Naive thymus-derived CD8-positive, alpha-beta T cell (primary cell): ENCODE measurements at places on chromosomes 7 and 10. TPM values are rescaled to one million over a fixed set of nuclear protein-coding genes. Genes with fewer than 3 reads are reported as not detected.

DNA sequence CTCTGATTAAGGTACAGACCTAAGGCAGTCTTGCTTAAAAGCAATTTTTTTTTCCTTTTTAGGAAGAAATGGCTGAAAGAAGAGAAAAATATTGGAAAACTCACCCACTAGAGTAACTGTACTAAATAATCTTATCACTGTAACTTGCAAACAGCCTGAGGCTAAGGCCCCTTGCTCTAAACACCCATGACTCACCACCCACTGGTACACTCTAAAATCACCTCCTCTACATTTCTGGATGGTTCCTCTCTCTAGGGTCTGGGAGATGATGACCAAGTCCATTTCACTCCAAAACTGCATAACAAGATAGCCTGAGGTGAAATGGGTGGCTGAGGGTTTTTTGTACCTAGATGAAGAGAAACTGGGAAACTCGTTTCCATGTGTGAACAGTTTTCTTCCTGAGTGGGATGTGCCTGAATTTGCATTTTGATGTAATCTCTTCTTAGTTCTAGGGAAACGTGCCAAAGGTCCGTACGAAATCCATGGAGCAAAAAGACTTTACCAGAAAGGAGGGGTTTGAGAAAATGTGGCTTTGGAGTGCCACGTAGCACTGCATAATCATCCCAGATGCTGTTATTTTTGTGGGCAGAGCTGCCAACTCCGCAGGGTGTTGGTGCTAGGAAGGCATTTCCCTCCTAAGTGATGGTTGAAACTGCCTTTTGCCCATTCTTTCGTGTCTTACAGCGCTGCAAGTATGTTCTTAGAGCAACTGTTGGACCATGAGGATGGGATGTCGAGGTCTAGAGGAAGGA, 113.5 kb upstream of the C10orf90 start:
- peaks cover 6% of the 10 kb centered on the region for H3K27me3 ChIP-seq
- H3K4me3 ChIP-seq, result no peak overlapping the region
- no peak for DNase-seq

GRCh38 chr7:137801003-137801402, 45.8 kb downstream of the DGKI start:
- DNase-seq, result no peak
- peaks cover 13% of the 10 kb centered on the region for H3K27me3 ChIP-seq
- no peaks in the 10 kb centered on the region for H3K4me1 ChIP-seq
- H3K4me3 ChIP-seq, result no peak overlapping the region
- no peak overlapping the region for H3K27ac ChIP-seq

GRCh38 chr7:139084709-139085108, 24.8 kb downstream of the ZC3HAV1 start:
- no peaks in the 10 kb centered on the region for H3K27me3 ChIP-seq
- peak overlapping the region; percentile 88 for H3K27ac ChIP-seq
- peak overlapping the region; percentile 57 for H3K4me3 ChIP-seq
- no peak for DNase-seq

DNA sequence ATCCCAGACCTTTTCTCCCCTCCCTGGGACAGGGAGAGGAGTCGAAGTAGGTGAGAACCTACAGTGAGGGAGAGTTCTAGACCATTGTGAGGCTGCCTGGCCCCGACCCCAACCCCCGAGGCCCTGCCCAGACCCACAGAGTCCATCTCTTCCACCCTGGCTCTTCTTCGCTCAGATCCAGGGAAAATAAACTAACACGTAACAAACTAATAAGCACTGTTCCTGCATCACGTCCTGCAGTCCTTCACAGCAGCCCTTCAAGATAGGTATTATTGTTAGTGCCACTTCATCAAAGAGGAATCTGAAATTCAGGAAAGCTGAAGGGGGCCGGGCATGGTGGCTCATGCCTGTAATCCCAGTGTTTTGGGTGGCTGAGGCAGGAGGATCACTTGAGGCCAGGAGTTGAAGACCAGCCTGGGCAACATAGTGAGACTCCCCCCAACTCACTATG, at the start of gene SPACDR:
SPACDR (minus strand) TSS at position 51 of the 451 bp plus-strand sequence. CDS start 235 bp downstream, outside the sequence.
- peaks cover 11% of the 10 kb centered on the region for H3K4me1 ChIP-seq
- H3K36me3 ChIP-seq, result peaks cover 64% of the 10 kb centered on the region
- no peak within 1 kb of the TSS for H3K27ac ChIP-seq
- H3K27me3 ChIP-seq, result no peaks in the 10 kb centered on the region

DNA sequence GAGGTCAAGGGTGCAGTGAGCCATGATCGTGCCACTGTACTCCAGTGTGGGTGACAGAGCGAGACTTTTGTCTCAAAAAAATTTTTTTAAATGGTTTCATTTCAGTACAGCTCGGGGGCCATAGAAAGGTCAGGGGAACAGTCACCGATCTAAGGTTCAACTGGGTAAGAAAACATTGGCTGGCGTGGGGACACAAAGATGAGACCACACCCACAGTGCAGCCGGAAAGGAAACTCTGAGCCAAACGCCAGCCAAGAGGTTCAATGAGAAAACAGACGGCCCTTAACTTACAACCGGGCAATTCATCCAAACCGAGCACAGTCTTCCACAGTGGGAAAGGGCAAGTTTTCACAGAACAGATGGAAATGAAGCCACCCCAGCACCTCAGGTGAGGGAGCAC, 65.1 kb downstream of the SLC37A3 start:
- no peaks in the 10 kb centered on the region for H3K27me3 ChIP-seq
- DNase-seq, result no peak
- no peak overlapping the region for H3K27ac ChIP-seq
- H3K4me3 ChIP-seq, result no peak overlapping the region
- no peaks in the 10 kb centered on the region for H3K4me1 ChIP-seq

DNA sequence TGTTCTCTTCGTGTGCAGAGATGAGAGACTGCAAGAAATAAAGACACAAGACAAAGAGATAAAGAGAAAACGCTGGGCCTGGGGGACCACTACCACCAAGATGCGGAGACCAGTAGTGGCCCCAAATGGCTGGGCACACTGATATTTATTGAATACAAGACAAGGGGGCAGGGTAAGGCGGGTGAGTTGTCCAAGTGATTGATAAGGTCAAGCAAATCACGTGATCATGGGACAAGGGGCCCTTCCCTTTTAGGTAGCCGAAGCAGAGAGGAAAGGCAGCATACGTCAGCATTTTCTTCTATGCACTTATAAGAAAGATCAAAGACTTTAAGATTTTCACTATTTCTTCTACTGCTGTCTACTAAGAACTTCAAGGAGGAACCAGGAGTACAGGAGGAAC, 762.1 kb downstream of the TNS3 start:
- H3K27ac ChIP-seq, result no peak overlapping the region
- H3K4me3 ChIP-seq, result no peak overlapping the region

GRCh38 chr10:96130326-96130995, 364 bp downstream of the ZNF518A start:
- H3K27me3 ChIP-seq, result peaks cover 10% of the 10 kb centered on the region
- peak overlapping the region; percentile 99 for H3K27ac ChIP-seq
- H3K4me1 ChIP-seq, result peaks cover 22% of the 10 kb centered on the region
- DNase-seq, result peak; percentile 73

GRCh38 chr10:69835875-69836730, 34.4 kb downstream of the COL13A1 start:
- H3K4me1 ChIP-seq, result peaks cover 14% of the 10 kb centered on the region
- H3K4me3 ChIP-seq, result no peak overlapping the region
- H3K27me3 ChIP-seq, result peaks cover 26% of the 10 kb centered on the region
- DNase-seq, result no peak

GRCh38 chr7:158865462-158865922, 9.1 kb downstream of the DYNC2I1 start:
- no peaks in the 10 kb centered on the region for H3K27me3 ChIP-seq
- H3K4me3 ChIP-seq, result peak overlapping the region; percentile 47
- H3K27ac ChIP-seq, result no peak overlapping the region
- no peak for DNase-seq
- H3K36me3 ChIP-seq, result peaks cover under 1% of the 10 kb centered on the region
- H3K4me1 ChIP-seq, result peaks cover 49% of the 10 kb centered on the region

DNA sequence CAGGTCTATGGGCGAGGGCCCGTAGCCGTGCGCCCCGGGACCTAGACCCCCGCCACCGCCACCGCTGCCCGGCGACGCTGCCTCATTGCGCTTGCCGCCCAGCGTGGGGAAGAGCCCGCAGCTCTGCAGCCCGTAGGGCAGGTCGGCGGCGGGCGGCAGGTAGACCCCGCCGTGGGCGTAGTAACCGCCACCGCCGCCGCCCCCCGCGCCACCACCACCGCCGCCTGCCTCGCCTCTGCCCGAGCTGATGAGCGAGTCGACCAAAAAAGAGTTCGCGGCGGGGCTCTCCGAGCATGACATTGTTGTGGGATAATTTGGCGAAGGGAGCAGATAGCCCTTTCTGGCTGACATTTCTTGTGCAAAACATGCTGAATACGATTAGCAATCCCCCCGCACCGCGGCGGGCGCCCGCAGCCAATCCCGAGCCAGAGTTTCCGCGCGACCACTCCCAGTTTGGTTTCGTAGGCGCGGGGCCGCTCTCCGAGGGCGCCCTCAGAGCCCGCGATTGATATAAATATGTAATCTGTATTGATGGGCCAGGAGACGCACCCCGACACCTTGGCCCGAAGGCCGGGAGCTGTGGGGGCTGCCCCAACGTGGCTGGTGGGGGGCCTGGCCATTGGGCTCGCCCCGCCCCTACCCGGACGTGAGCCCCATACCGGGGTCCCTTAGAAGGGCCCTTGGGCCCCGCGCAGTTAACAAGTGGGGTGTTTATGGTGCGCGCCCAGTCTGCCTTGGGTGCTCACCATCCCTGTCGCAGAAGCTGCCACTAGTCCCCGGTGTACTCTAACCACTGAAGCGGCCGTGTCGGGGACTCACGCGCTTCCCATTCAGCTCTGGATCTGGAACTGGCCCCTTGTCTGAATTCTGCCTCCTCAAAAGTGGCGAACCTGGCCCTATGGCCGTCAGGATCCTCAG, at the start of gene HOXA10:
HOXA10 (minus strand) TSS at position 365 of the 918 bp plus-strand sequence; CDS start at position 351, 14 bp downstream.
- no peak within 1 kb of the TSS for H3K27ac ChIP-seq
- no peak for DNase-seq
- peaks cover 27% of the 10 kb centered on the region for H3K4me1 ChIP-seq
- peaks cover under 1% of the 10 kb centered on the region for H3K36me3 ChIP-seq
- H3K27me3 ChIP-seq, result peaks cover 74% of the 10 kb centered on the region
- peak within 1 kb of the TSS; percentile 67 for H3K4me3 ChIP-seq

- peaks cover 1% of the 10 kb centered on the region for H3K27me3 ChIP-seq
- DNase-seq, result no peak
- no peak overlapping the region for H3K27ac ChIP-seq
- H3K4me3 ChIP-seq, result no peak overlapping the region
These were observed 170.8 kb downstream of the VPS50 start for GRCh38 chr7:93402944-93403343.

- H3K27me3 ChIP-seq, result no peaks in the 10 kb centered on the region
- peaks cover 2% of the 10 kb centered on the region for H3K4me1 ChIP-seq
- H3K36me3 ChIP-seq, result no peaks in the 10 kb centered on the region
These were observed 80.0 kb downstream of the FBXL13 start for GRCh38 chr7:102994567-102994966.

DNA sequence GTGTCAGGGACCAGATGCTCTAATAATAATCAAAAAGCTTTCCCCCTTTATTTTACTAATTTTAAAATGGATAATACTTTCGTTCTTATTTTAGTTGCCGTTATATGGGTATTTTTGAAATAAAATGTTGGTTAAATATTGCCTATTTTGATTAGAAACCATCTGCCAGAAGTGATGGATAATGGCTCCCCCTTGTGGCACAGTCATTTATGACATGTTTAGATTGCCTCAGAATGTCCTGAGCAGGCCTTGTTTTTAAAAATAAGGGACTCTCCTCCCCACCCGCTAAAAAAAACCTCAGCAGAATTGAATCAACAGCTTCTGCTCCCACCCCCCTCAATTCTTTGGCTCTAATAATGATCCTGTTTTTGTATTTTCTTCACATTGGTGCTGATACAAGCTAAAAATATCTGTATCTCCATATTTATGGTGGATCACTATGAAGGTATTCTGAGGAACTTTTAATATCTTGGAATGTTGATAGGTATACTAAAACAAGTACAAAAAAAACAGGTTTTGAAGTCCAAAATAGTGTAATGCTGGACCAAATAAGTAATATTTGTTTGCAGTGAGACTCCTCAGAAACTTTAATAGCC, 38.8 kb downstream of the TMEM60 start:
- no peaks in the 10 kb centered on the region for H3K36me3 ChIP-seq
- peaks cover 16% of the 10 kb centered on the region for H3K4me1 ChIP-seq
- DNase-seq, result peak; percentile 69
- H3K27ac ChIP-seq, result peak overlapping the region; percentile 65
- H3K27me3 ChIP-seq, result no peaks in the 10 kb centered on the region

DNA sequence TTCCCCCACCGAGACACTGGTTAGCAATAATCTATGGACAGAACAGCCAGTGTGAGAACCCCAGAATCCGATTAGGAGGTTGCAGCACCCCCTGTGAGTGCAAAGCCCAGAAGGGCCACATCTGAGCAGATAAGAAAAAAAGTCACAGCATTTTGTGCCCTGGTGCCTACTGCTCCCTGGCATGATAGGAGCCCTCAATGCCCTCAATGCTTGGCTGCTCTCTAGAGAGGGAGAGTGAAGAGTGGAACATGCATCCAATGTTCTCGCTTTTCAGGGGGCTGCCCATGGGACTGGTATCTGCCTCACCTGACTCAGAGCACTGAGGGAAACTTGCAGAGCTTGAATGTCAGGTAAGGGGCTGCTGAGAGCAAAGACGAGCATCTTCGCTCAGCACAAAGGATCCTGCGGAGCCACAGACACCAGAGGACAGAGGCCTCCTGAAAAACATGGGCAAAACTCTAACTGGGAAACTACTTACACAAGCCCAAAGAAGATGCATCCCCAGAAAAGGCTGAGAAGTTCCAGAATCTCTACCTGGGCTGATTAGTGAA, 98.0 kb upstream of the FAM20C start:
- H3K27me3 ChIP-seq, result peaks cover 2% of the 10 kb centered on the region
- no peak for DNase-seq
- no peak overlapping the region for H3K27ac ChIP-seq
- H3K36me3 ChIP-seq, result peaks cover 8% of the 10 kb centered on the region
- peaks cover 6% of the 10 kb centered on the region for H3K4me1 ChIP-seq
- no peak overlapping the region for H3K4me3 ChIP-seq

GRCh38 chr10:99674762-99675161, 15.5 kb downstream of the ENTPD7 start:
- H3K27me3 ChIP-seq, result no peaks in the 10 kb centered on the region
- peaks cover 1% of the 10 kb centered on the region for H3K36me3 ChIP-seq
- H3K27ac ChIP-seq, result no peak overlapping the region
- H3K4me1 ChIP-seq, result peaks cover 10% of the 10 kb centered on the region
- H3K4me3 ChIP-seq, result no peak overlapping the region
- no peak for DNase-seq

DNA sequence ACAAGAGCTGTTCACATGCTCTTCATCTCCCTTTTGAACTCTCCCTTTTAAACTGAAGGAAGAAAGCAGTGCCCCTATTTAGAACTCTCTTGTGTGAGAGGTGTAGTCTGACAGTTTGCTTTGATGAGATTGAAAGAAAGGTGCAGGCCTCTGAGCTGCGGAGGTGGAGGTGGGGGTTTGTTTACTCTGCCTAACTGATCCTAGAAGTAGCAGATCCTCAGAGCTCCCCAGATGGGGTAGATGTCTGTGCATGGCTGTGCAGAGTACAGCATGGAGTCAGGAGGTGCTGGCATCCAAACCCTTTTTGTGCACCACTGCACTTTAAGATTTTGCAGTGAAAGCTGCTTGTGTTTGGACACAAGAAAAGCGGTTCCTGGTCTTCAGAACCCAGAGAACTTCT, 58.3 kb downstream of the MINDY4 start:
- H3K27ac ChIP-seq, result peak overlapping the region; percentile 84
- no peaks in the 10 kb centered on the region for H3K27me3 ChIP-seq
- H3K36me3 ChIP-seq, result peaks cover 11% of the 10 kb centered on the region
- DNase-seq, result no peak
- H3K4me3 ChIP-seq, result no peak overlapping the region

Gene HIP1
- 2.1 TPM for total RNA-seq

Gene INSIG1
- total RNA-seq, result 50.3 TPM

Gene GJD4
- total RNA-seq, result not detected

Gene FGF8
- not detected for total RNA-seq

Gene PLCE1
- total RNA-seq, result not detected

Gene CREB5
- 0.19 TPM for total RNA-seq

Gene HHEX
- 3.9 TPM for total RNA-seq

Gene PNLIPRP3
- not detected for total RNA-seq

Gene FAS
- 5.6 TPM for total RNA-seq
